Stimulated activated CD4-positive, alpha-beta T cell treated with anti-CD3 and anti-CD28 coated beads, Interleukin-15, amount 100 ng/mL, for 48 hours (primary cell): ENCODE measurements at places on chromosomes 7 and 10.

- DNase-seq, result no peak
Measured at GRCh38 chr10:107437921-107438320, 273.4 kb upstream of the SORCS1 start.

DNA sequence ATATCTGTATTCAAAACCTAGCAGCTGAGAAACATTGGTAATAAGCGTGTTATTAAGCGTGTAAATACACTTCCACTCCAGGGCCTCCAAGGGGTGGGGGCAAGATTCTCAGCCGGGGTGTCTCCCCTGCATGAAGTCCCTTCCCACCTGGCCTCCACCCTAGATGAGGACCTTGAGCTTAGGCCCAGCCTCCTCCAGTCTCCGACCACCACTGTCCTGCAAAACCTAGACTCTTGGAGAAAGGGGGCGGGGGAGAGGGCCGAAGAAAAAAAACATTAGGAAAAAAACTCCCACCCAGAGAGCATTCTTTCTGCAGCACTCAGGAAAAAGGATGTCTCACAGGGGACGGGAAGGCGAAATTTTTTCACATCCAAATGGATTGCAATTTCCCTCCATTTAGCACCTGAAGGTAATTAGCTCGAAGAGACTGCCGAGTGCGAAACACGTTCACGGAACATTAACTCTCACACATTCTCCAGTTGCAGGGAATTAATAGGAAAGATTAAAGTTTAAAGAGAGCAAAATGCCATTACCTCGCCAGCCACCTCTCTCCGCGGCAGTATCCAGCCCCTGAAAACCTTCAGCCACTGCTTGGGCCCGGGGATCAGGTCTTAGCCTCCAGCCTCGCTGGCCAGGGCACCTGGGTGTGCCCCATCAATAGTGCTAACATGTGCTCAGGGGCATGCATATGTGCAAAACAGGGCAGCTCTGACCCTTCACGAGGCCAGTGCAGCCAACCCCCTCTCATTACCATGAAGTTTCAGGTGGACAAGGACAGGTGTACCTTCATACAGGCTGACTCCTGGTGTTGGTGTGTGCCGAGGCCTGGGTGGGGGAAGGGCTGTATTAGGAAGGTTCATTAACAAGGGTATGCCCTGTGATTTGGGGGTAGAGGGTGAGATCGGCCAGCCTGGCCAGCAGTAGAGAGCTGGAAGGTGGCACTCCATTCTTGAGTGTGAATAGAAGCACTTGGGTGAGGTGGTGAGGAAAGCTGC lies 77.2 kb downstream of the HIF1AN start:
- no peak for DNase-seq

DNA sequence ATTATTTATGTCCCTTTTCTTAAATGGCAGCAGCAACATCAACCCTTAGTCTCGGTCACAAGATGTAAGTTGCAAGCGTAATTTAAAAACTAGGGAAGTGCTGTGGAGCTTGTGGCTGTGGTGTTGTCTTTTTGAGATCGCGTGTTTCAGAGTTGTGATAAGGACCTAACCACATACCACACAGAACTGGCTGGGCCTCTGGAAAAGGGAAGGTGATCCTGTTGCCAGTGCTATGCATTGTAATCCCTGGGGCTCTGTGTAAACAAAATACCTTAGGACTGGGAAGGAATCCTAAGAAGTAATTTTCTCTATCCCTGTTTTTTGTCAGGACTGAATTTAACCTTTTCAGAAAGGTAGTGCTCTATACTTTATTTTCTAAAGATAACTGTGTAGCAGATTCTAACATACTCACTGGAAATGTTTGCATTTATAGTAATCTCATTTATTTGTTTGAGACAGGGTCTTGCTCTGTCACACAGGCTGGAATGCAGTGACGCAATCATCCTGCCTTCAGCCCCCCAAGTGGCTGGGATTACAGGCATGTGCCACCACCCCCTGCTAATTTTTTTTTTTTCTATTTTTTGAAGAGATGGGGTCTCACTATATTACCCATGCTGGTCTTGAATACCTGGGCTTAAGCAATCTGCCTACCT lies 60.4 kb downstream of the INPP5F start:
- no peak for DNase-seq

- peak; percentile 85 for DNase-seq
Measured at GRCh38 chr7:93231799-93232672, at the start of gene VPS50. Gene VPS50 (plus strand): TSS chr7:93232366. CDS start chr7:93232468, 102 bp downstream.

DNA sequence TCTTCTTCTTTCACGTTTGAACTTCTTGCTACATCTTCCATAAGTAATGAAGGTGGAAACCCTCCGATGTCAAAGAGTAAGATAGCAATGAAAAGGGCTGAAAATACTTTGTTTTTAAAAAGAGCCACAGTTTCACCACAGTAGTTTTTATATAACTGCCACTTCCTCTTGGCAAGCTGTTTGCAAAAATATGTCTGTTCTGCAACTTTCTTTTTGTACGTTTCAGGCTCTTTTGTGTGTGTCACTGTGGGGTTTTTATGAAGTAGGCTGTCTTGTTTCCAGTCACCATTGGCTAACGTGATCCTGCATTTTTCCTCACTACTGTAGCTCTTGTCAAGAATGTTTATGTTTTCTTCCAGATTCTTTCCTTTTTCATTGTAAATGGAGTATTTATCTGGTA lies 55.6 kb downstream of the SLC16A9 start:
- no peak for DNase-seq
